ENCODE measurements at places on chromosomes 2 and 18.
A peak's percentile ranks its signal among the peaks of the same experiment; 100 is the strongest.

GRCh38 chr2:196244966-196245365 is 73.6 kb upstream of the STK17B start:
- peak; percentile 64 for DNase-seq

DNA sequence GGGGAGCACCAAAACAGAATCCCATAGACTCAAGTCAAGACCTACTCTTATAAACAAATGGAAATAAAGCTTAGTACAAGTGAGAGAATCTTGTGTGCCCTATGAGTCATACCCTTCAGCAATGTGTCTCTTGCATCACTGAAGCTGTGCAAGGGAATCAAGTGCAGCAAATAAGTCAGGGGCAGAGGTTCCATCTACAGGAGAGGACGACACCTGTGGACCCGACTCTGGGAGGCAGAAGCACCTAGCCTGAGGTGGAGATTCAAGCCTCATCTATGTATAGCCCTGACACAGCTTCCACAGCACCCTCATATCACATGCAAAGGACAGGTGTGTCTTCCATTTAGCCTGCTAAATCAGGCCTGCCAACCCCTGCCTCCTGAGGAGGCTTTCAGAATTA is 298.2 kb downstream of the CNTNAP5 start:
- DNase-seq: no peak

DNA sequence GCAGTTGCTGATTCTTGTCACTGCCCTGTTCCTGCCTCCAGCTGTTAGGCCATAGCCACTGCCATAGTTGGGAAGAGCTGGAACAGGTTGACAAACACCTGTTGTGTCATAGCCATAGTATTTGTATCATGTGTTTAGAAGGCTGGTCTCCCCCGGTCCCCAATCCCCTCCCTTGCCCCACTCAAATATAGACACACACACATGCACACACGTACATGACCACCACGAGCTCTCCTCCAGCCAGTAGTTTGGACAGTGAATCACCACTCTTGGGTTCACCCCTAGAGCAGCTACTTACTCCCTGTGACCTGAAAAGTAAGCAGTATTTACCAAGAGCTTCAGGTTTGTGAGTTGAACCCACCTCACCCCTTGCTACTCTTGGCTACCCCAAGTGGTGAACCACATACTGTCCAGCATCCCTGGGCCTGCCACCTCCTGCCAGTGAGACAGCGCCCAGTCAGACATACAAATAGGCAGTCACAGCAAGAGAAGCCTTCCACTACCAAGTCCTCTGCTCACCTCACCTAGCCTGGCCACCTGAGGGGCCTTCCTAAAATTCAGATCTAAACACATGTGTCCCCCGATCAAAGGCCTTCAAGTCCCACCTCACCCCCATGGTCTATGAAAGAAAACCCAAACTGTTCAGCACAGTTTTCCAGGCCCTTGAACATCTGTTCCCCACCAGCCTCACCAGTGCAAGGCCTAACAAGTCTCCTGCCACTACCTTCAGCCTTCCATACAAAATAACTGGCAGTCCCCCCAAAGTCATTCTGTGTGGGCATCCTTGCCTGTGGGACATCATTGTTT is 7.1 kb downstream of the PCBP1 start:
- DNase-seq: no peak

DNA sequence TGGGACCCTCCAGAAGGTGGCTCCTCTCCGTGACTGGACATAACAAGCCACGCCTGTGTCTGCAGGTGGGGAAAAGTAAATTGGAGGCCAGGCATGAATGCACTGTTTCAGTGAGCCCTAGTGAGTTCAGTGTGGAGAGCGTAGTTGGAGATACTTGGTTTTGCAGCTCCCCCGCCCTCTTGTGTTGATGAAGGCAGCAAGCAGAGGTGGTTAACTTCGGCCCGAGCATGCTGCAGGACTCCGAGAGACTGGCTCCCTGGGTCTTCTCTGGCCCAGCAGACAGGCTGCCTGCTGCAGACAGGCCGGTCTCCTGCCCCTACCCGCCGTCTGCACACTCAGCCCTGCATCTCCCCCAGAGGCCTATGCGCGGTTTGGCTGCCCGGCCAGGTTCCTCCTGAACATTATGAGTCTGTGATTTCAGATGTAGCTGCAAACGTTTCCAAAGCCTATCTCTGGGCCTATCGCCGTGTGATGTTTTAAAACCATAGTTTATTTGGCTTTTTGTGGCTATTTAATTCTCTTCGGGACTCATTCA is 102.4 kb downstream of the LDLRAD4 start:
- DNase-seq: no peak

DNA sequence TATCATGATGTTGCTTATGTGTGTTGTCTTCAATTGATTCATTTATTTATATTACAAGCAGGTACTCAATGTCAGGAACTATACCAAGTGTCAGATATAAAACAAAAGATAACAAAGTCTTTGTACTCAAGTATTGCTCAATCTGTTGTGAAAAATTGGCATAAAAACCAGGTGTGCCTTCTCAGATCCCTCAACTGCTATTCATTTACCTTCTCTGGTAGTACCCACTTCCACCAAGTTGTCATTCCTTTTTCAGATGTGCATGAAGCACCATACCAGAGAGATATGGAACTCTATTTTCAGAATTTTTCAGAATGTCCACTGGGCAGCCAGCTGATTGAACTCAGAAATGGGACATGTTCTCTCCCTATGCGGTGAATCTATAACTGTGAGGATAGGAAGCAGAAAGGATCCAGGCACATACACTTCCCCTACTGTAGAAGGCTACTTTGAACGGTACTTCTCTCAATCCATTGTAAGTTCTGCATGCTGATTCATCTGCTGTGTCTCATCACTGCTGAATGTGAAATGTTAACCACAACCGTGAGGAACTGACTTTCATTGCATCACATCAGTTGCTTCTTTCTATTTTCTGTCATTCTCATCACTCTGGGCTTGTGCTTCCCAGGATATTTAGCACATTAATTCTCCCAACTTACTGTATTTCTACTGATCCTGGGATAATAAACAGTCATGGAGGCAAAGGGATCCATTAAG is 1621.3 kb downstream of the SUCLG1 start:
- DNase-seq: no peak

GRCh38 chr2:17475286-17475685 is 43.0 kb downstream of the RAD51AP2 start:
- DNase-seq: no peak

DNA sequence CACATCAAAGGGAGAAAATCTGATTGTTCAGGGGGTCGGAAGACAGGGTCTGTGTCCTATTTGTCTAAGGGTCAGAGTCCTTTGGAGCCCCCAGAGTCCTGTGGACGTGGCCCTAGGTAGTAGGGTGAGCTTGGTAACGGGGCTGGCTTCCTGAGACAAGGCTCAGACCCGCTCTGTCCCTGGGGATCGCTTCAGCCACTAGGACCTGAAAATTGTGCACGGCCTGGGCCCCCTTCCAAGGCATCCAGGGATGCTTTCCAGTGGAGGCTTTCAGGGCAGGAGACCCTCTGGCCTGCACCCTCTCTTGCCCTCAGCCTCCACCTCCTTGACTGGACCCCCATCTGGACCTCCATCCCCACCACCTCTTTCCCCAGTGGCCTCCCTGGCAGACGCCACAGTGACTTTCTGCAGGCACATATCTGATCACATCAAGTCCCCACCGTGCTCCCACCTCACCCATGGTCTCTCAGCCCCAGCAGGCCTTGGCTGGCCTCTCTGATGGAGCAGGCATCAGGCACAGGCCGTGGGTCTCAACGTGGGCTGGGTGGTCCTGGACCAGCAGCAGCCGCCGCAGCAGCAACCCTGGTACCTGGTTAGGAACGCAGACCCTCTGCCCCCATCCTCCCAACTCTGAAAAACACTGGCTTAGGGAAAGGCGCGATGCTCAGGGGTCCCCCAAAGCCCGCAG is 3.8 kb downstream of the PROC start:
- DNase-seq: no peak

- DNase-seq: no peak
Measured at GRCh38 chr2:100707016-100707947, 112.7 kb upstream of the NPAS2 start.

DNA sequence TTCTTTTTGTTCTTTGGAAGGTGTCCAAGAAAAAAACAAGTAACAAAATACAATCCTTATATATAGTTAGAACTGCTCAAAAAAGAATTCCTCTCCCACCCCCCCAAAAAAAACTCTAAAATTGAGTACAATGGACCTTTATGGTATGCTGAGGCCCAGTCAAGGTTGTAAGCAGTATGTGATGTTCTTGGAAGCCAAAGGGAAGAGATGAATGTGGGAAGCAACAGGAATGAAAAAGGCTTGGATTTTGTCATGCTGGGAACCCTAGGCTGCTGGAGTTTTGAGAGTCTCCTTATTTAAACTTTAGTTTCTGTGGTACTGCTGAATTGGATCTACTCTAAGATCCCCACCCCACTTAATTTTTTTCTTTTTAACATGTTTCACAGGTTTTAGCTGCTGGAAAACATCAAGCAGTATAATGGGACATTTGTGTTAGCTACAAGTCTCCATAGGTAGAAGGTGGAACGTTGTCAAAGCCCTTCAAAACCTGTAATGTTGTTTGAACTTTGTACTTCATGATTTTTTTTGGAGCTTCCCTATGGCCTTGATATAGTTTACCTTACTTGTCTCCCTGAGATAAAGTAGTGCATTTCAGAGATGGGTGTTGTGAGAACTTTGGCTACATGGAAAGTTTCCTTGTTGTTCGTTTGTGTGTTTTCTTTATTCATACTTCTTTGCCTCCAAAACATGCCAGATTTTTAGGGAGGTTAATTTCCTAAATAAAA is 57.7 kb downstream of the PHLPP1 start:
- DNase-seq: no peak

DNA sequence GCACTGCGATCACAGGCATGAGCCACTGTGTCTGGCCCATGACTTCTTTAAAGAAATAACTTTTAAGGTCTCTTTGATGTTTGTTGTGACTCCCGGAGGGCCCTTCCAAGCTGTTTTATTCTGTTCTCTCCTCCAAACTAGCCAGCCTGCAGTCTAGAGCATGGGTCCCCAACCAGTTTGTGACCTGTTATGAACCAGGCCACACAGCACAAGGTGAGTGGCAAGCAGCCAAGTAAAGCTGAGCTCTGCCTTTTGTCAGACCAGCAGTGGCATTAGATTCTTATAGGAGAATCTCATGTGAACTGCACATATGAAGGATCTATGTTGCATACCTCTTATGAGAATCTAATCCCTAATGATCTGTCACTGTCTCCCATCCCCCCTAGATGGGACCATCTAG is 223.9 kb upstream of the RGPD4 start:
- DNase-seq: no peak

DNA sequence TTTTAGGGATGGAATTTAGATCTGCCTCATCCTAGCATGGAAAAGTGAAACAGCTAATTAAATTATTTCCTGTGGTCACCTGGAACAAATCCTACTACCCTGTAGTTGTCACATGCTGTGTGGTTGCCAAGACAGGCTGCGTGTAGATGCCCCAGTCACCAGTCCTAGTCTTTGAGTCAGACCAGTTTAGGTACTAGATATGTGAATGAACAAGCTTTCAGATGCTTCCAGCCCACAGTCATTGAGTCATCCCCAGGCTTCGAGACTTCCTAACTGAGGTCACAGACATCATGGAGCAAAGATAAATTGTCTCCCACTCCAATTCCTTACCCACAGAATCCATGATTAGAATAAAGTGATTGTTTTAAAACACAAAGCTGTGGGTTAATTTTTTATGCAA is 35.8 kb upstream of the GRB14 start:
- no peak for DNase-seq

DNA sequence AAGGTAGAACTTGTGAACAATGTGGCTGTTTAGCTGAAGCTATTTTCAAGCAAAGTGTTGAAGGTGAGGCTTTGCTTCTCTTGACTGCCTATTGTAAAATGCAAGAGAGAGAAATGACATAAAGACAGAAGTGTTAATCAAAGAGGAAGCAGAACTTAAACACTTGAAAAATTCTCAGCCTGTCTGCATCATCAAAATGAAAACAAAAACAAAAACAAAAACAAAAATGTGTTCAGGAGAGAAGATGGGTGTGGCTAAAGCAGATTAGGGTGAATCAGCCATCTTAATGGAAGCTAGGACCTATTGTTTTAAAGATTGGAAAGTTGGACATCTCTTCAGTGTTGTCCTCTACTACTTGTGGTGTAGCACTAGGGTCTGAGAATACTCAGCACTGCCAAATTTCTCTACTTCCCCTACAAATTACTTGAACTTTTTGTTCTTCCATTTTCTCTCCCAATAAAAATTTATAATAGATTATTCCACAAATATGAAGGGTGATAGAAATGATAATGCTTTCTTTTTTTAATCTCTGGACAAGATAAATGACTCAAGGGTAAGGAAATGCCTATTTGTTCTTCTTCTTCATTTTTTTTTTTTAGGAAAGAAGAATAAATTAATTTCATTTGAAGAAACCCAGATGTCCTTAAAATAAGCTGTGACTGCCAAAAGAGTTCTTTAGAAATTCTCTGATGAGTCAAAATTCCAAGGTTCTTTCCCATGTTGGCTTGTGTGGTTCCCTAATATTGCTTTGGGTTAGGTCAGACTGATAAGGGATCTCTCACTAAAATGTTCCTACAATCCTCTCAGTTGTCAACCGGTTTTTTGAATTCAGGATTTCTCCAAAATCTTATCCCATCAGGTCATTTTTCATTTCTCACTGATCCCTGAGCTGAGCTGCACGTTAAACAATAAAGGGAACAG is 571.2 kb upstream of the ZEB2 start:
- no peak for DNase-seq

- no peak for DNase-seq
Measured at GRCh38 chr2:66535574-66536289, 100.8 kb downstream of the MEIS1 start.

DNA sequence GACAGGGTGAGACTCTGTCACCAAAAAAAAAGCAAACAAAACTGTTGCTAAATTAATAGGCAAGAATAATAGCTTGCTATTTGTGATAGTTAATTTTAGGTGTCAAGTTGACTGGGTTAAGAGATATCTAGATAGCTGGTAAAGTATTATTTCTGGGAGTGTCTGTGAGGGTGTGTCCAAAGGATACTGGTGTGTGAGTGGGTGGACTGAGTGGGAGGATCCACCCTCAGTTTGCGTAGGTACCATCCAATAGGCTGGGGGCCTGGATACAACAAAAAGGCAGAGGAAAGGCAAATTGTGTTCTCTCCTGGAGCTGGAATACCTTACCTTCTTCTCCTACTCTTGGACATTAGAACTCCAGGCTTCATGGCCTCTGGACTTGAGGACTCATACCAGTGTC is 15.0 kb downstream of the DUSP11 start:
- DNase-seq: no peak

- peak; percentile 27 for DNase-seq
Measured at GRCh38 chr2:1743396-1744150, 742 bp downstream of the PXDN start.

GRCh38 chr18:63765837-63766236 is 9.4 kb upstream of the SERPINB7 start:
- DNase-seq: no peak
